ENCODE measurements at places on chromosomes 12 and 14. TPM values are rescaled to one million over a fixed set of nuclear protein-coding genes. Genes with fewer than 3 reads are reported as not detected.

CDCA3 gene
- 0.61 TPM for total RNA-seq

CELA1 gene
- total RNA-seq = 0.79 TPM

SLC25A3 gene
- 686 TPM for total RNA-seq

SPPL3 gene
- 42.9 TPM for total RNA-seq

CPM gene
- 0.30 TPM for total RNA-seq

CDK4 gene
- total RNA-seq = 10.0 TPM

SLC25A47 gene
- total RNA-seq = not detected

All from CD8-positive, alpha-beta T cell (primary cell).